ENCODE measurements at places on chromosomes 5 and 9. TPM values are rescaled to one million over a fixed set of nuclear protein-coding genes. Genes with fewer than 3 reads are reported as not detected.

Gene SLIT3
- 0.69 TPM for total RNA-seq

DNA sequence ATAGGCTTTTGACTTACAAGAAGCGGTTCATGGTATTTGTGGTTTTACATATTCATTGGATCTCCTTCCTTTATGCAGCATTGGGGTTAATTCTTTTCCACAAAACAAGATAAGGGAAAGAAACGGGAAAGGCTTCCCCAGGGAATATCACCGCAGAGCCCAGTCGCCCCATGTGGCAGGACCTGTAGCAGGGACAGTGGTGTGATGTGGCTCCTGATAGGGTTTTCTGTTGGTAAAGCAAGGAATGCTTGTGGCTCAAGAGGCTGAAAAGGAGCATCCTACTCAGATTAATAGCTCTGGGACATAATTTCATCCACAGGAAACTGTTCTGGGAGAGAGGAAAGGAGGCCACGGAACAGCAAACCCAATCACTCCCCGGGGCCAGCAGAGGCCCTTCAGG, 699.9 kb downstream of the MTRR start:
- DNase-seq: no peak

DNA sequence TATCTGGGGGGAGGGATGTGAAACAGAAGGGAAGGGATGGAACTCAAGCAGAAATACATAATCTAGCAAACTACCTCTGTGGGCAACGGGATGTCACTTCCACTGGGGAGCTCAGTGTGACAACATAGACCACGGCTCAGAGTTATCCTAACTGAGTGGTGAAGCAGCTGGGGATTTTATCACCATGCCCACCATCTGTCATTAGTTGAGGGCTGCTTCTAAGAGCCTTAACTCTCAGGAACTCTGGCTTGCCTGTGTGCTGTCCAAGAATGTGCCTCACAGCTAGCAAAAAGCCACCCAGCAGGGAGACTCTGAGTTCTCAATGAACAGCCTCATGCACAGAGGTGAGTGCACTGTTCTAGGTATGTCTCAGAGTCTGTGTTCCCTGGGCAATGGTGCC, 90.6 kb upstream of the CXCL14 start:
- DNase-seq: no peak

DNA sequence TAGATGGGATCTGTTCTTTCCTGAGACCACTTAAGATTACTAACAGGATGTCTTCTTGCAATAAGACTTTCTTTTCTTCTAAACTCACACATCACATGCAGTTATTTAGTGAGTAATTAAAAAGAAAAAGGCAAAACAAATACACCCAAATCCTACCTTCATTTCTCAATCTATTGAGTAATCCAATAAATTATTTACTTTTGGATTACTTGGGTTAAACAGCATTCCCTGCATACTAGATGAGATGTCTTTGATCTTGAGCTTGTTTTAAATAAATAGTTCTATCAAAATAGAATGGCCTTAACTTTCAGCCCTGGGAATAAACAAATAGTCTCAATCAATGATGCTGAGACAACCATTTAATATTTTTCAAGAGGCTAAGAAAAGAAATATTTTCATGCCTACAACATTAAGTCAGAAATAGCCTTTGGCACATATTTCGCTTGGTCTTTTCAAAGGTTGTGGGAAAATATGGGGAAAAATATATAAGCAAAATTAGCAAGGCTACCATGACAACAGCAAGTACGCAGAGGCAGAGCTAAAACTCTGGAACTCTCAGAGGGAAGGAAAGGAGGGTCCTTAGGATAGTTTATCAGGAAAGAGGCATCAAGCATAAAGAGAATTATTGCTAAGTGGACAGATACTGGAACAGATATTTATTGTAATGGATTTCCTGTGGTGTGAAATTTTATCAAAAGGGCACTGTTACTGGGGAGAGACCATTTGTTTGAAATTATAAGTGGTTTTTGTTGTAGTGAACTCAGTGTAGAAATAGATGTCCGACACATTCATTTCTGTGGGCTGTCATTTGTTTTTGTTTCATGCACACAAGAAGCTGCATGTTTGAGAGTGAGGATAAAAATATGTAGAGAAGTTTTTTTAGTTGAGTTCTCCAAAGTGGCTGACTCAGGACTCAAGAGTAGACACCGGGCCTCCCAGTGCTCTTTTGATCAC, 70.2 kb upstream of the CDH6 start:
- no peak for DNase-seq

GRCh38 chr9:20504930-20505329, 117.4 kb downstream of the MLLT3 start:
- DNase-seq: peak; percentile 58
